ENCODE measurements at places on chromosomes 6 and 20. TPM values are rescaled to one million over a fixed set of nuclear protein-coding genes. Genes with fewer than 3 reads are reported as not detected.

TRIM15 gene
- not detected for polyA plus RNA-seq

NPEPL1 gene
- polyA plus RNA-seq: 34.6 TPM

ADAM33 gene
- 54.0 TPM for polyA plus RNA-seq

C6orf58 gene
- 0.63 TPM for polyA plus RNA-seq

CLVS2 gene
- polyA plus RNA-seq: 1.1 TPM

TRIM31 gene
- 0.06 TPM for polyA plus RNA-seq

MAK gene
- 0.65 TPM for polyA plus RNA-seq

NEURL2 gene
- 18.1 TPM for polyA plus RNA-seq

EEF1A2 gene
- polyA plus RNA-seq: 856 TPM

SOX18 gene
- polyA plus RNA-seq: 10.6 TPM

TEAD3 gene
- 47.5 TPM for polyA plus RNA-seq

MUC21 gene
- not detected for polyA plus RNA-seq

BTN3A1 gene
- 17.3 TPM for polyA plus RNA-seq

GTSF1L gene
- polyA plus RNA-seq: not detected

C20orf144 gene
- polyA plus RNA-seq: 0.12 TPM

PRICKLE4 gene
- polyA plus RNA-seq: 4.3 TPM

DEFB124 gene
- 1.4 TPM for polyA plus RNA-seq

WFDC2 gene
- polyA plus RNA-seq: 0.24 TPM

SPATS1 gene
- polyA plus RNA-seq: not detected

SPAG4 gene
- 2.8 TPM for polyA plus RNA-seq

CRISP3 gene
- not detected for polyA plus RNA-seq

SLC13A3 gene
- polyA plus RNA-seq: 3.1 TPM

ENPP1 gene
- polyA plus RNA-seq: 10.5 TPM

CCN2 gene
- 86.5 TPM for polyA plus RNA-seq

FAM209A gene
- polyA plus RNA-seq: not detected

TMEM181 gene
- polyA plus RNA-seq: 16.0 TPM

DLK2 gene
- polyA plus RNA-seq: 3.1 TPM

ULBP3 gene
- 3.5 TPM for polyA plus RNA-seq

RNF39 gene
- 0.60 TPM for polyA plus RNA-seq

ADGRF5 gene
- polyA plus RNA-seq: 26.9 TPM

PTCHD4 gene
- polyA plus RNA-seq: 1.1 TPM

TMEM170B gene
- polyA plus RNA-seq: 3.8 TPM

BPIFB4 gene
- 0.08 TPM for polyA plus RNA-seq

LY6G6D gene
- polyA plus RNA-seq: not detected

ADGRF4 gene
- polyA plus RNA-seq: not detected

SLC4A11 gene
- 0.52 TPM for polyA plus RNA-seq

RAET1L gene
- 0.37 TPM for polyA plus RNA-seq

PRDM1 gene
- polyA plus RNA-seq: 4.1 TPM

OPRL1 gene
- 0.93 TPM for polyA plus RNA-seq

SYCP2 gene
- polyA plus RNA-seq: 3.0 TPM

BTNL2 gene
- polyA plus RNA-seq: 0.70 TPM

OLIG3 gene
- polyA plus RNA-seq: not detected

ZC2HC1B gene
- polyA plus RNA-seq: not detected

ATP6V1G2 gene
- polyA plus RNA-seq: 2.1 TPM

BMP6 gene
- polyA plus RNA-seq: 1.4 TPM

LHFPL5 gene
- polyA plus RNA-seq: not detected

ACTL10 gene
- 0.29 TPM for polyA plus RNA-seq

ARFGEF3 gene
- polyA plus RNA-seq: 0.89 TPM

MRPS26 gene
- 38.7 TPM for polyA plus RNA-seq

CLIC5 gene
- 10.2 TPM for polyA plus RNA-seq
